ENCODE measurements at places on chromosomes 2 and 18.

- DNase-seq = no peak
Measured at GRCh38 chr2:234635284-234635683, 138.4 kb upstream of the ARL4C start.

DNA sequence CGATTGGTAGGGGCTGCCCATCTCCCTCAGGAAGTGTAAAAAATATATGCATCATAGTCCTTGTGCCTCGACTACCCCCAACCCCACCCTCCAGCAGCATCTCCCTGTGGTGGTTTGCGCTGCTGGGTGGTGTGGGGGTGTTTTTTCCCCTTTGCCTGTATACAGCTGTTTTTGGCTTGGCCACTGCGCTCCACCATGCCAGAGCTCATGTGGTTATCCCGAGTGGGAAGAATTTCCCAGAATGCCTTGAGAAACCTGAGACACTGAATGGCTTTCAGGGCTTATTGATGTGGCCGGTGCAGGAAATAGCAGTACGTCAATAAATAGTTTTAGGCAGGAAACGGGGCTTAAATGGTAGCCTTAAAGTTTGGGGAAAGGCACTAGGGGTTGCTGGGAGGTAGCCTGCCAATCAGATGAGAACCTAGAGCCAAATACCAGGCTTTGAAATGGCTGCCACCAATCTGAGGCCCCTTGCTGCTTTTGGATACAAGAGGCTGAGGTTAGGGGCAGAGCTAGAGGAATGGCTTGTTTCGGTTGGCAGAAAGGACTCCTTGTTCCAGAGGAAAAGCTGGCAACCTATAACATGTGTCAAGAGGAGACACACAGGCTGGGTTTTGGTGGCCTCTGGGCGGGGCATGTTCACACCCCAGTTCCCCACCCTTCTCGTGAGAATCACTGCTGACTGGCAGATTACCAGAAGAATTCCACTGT is 144.1 kb downstream of the SMAD7 start:
- DNase-seq = peak; percentile 30

GRCh38 chr2:204061241-204061640 is 124.7 kb downstream of the ICOS start:
- DNase-seq = no peak

DNA sequence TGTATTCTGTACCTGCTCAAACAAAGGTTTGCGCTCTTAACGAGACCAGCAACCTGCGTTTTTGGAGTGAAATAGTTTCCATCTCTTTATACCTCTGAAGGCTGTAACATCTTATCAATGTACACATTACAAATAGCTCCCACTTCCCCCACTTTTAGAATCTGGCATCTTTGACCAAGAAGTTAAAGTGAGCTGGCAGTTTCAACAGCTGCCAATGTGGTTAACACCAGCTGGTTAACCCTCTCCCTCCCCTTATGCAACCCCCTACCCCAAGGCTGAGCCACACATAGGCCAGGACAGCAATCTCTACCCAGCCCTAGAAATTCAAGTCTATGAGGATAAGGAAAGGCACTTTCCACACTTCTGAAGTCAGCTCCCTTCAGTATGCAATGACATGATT is 2.2 kb upstream of the SERTAD2 start:
- no peak for DNase-seq

- DNase-seq = no peak
Measured at GRCh38 chr2:19141234-19142004, 217.0 kb downstream of the OSR1 start.

DNA sequence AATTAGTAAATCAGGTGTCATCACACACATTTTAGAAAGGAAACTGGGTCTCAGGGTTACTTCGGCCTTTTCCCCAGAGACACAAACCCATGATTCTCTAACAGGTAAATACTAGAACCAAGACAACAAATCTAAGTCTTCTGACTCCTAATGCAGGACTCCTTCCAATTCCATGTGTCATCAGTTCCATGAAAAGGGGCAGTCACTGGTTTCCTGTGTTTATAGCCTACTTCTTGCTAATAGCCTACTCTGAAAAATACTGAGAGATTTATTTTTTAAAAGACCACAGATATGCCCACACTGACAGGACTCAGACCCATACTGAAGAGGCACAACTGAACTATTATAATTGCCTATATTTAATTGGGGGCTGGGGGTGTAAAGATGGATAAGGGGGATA is 33.0 kb downstream of the RAB1A start:
- DNase-seq = no peak

- no peak for DNase-seq
Measured at GRCh38 chr18:23146861-23147469, 11.7 kb downstream of the CABLES1 start.

DNA sequence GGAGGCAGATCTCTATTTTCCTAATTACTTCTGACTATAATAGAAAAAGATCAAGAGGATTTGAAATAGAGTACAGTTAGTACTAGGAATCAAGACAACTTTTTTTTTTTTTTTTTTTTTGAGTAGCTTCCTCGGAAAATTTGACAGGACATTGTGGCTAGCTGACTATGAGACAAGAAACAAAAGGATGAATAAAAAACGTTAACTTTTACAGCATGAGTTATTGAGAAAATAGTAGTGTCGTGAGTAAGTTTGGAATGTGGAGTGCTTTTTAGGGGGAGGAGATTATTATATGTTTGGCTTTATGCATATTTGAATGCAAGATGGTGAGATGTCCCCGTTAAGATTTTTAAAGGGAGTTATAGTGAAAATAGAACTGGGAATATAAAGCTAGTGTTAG is 27.7 kb upstream of the CPS1 start:
- DNase-seq = peak; percentile 33

- DNase-seq = no peak
Measured at GRCh38 chr2:188610050-188610444, 318.4 kb downstream of the GULP1 start.

GRCh38 chr2:30763151-30763660 is 44.0 kb downstream of the CAPN13 start:
- DNase-seq = no peak

- no peak for DNase-seq
Measured at GRCh38 chr18:12963069-12963468, 15.3 kb downstream of the SEH1L start.

DNA sequence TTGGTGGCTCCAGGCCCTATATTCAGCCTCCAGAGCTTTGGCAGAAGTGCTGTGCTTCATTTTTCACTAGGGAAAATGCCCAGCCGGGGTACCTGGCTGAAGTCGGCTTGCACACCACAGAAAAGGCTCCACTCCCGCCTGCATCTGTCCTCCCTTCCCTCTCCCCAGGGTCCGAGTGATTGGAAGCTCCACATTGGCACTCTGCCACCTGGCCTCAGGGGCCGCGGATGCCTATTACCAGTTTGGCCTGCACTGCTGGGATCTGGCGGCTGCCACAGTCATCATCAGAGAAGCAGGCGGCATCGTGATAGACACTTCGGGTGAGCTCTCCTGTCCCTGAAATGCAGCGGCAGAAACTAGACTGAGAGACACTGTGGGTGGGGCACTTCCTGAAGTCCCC is 47.4 kb downstream of the IMPA2 start:
- DNase-seq = no peak

- no peak for DNase-seq
Measured at GRCh38 chr2:134943540-134943939, 24.9 kb downstream of the CCNT2 start.

GRCh38 chr2:181311837-181312236 is 145.3 kb upstream of the ITGA4 start:
- no peak for DNase-seq

- no peak for DNase-seq
Measured at GRCh38 chr2:225027061-225027762, 15.1 kb downstream of the DOCK10 start.

DNA sequence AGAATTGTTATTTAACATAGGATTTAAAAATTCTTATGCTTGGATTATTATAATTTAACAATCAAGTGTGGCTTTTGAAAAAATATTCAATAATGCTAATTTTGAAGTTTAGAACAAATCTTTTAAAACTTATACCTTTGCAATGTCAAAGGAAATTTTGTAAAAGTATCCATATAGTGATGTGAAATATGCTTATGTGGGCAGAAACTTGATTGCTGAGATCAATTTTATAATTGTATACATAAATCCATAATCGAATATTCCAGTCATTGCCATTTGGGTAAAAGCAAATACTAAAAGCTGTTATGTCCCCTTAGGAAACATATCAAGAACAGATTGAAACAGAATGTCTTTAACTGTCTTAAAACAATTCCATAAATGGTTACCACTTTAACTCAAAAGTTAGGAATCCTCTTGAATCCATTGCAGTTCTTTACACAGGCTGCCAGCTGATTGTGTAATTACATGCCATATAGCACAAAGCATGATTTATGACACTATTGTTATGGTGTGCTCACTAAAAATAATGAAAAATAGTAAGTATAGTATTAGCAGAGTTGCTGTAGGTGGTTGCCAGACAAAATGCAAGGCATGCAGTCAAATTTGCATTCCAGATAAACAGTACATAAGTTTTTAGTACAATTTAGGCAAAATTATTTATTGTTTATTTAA is 24.2 kb downstream of the PLCL1 start:
- no peak for DNase-seq

- DNase-seq = peak; percentile 20
Measured at GRCh38 chr2:19899985-19900930, 1.5 kb downstream of the TTC32 start.

DNA sequence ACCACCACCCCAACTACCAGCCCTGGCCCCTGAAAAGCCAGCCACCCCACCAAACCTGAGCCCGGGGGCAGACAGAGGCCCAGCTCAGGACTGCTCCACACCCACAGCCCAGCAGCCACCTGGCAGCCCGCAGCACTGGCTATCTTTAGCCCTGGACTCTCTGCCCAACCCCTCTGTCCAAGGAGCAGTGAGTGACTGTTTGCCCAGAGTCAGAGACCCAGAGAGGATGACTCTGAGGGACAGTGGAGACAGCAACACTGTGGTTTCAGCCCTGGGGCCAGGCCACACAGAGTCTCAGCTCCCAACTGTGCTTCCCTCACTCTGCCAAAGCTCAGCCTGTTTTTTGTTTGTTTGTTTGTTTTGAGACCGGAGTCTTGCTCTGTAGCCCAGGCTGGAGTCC is 32.6 kb downstream of the BIN1 start:
- DNase-seq = no peak

GRCh38 chr2:45483997-45484396 is 127.1 kb downstream of the SRBD1 start:
- no peak for DNase-seq

DNA sequence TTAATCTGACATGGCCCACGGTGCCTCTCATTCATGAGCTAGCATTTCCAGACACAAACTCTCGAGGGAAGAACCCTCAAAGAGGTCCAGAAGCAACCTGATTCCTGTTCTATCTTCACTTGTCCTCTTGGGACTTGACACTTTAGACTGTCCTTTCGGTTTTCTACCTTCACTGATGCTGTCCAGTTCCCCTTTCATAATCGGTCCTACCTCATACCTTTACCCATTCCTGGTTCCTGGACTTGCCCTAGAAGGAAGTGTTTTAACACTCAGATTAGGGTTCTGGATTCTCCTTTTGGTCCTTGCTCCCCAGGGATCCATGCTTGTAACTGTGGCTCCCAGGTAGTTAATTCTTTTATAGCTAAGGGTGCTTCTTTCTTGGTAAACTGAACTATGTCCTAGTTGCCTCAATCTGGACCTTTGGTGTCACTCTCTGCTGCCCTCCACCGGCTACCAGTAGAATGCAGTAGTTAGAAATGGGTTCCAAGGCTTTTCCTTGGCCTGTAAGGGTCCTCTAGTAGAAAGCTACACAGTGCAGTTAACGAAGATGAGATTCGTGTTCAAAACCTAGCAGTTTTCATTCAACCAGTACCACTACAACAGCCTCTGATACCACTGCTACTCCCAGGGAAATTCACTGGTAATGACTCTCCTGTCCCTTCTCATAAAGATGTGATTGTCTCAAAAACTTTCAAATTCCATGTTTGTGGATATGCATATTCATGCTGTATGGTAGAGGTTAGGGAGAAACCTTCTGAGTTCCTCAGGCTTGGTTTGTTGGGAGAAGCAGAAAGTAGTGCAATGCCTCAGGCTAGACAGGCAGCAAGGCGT is 178.1 kb upstream of the CYP26B1 start:
- peak; percentile 23 for DNase-seq

DNA sequence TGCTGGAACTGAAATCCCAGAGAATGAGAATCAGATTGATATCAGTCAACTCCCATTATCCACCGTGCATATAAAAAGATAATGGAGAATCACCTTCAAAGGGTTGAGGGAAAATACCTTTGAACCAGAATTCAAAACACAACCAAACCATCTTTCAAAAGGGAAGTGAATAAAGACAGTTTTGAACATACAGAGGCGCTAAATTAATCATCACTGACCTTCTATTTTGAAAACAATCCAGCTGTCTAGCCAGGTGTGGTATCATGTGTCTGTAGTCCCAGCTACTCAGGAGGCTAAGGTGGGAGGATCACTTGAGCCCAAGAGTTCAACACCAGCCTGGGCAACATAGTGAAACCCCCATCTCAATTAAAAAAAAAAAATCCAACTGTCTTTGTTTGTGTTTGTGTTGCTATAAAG is 63.6 kb downstream of the TRABD2A start:
- DNase-seq = no peak

DNA sequence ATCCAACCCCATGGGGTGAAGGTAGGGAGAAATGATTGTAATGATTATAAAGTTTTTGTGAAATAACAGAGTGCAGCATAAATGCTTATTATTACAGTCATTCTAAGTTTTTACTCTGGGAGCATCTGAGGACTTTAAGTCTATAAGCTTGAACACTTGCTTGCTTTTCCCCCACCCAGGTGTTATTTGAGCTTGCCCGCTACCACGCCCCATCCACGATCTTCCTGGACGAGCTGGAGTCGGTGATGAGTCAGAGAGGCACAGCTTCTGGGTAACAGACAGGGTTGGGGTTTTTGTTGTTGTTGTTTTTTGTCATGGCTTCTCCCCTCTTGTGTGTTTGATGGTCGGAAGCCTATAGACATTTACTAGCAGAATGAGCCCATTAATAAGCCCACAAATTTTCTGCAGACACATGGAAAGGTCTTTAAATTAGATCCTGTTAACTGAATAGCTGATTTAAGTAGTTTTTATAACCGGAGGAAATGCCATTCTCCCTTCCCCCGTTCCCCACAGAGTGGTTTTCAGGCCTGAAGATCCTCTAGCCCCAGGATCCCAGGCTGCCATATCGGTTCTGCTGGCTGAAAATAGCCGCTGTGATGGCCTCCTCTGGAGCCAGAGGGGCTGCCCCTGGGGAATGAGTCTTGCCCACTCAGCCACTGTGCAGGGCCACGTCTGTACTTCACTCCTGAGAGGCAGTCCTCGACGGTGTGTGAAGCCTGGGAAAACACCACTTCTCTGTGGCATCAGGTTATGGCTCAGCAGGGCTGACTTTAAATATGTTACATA is 39.9 kb upstream of the ELOA2 start:
- DNase-seq = peak; percentile 68

GRCh38 chr2:37920570-37920969 is 4.5 kb upstream of the RMDN2 start:
- peak; percentile 38 for DNase-seq

GRCh38 chr2:134247679-134248078 is 6.2 kb upstream of the MGAT5 start:
- DNase-seq = no peak

GRCh38 chr2:147542351-147542750 is 302.5 kb upstream of the ACVR2A start:
- no peak for DNase-seq
